ENCODE measurements at places on chromosomes 7 and 10.

DNA sequence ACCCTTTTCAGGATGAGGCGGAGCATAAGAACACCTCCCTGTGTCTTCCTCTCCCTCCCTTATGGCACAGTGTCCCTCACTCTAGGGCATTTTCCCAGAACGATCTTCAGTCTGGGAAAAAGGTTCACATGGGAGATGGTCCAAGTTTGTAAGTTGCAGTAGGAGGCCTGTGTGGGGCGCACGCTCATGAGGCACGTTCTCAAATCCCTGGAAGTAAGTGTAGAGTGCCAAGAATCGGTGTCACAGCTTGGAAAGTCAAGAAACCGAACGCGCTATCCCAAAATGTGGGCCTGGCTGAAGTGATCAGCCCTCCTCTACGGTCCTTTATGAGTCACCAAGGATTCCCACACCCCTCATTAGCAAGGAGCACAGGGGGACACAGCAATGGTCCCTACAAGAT is 23.9 kb upstream of the SMARCD3 start:
- H3K4me3 ChIP-seq: no peak overlapping the region
- no peaks in the 10 kb centered on the region for H3K36me3 ChIP-seq
- H3K4me1 ChIP-seq: peaks cover 14% of the 10 kb centered on the region
- DNase-seq: no peak

GRCh38 chr7:105047932-105048331 is 33.9 kb downstream of the KMT2E start:
- no peak for DNase-seq
- peaks cover 83% of the 10 kb centered on the region for H3K36me3 ChIP-seq

DNA sequence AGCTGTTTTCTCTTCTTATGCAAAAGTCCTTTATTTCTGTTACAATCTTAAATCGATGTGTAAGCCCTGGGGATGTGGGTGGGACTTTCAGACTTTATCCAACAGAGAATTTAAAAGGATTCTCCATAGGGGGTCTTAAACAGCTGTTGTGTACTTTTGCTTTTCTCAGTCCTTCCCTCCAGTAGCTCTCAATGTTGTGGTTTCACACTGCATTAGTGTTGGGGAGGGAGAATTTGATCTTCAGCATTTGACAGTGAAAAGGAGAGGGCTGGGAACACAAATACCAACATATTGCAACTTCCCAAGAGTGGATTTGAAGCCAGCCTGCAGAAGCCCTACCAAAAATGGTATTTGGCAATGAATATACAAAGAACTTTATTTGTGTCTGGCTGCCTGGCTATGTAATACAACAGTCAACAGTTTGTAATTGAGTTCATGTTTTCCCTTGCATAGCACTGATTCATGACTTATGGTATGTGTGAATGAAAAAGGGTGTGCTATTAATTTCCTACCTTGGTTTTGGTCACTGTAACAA is 80.1 kb upstream of the CAPZA2 start:
- peak overlapping the region; percentile 76 for H3K27ac ChIP-seq
- no peak overlapping the region for H3K4me3 ChIP-seq
- H3K27me3 ChIP-seq: no peaks in the 10 kb centered on the region
- DNase-seq: no peak

- no peaks in the 10 kb centered on the region for H3K27me3 ChIP-seq
- H3K36me3 ChIP-seq: peaks cover 22% of the 10 kb centered on the region
- H3K4me1 ChIP-seq: peaks cover 65% of the 10 kb centered on the region
- H3K4me3 ChIP-seq: peak overlapping the region; percentile 30
- peak; percentile 63 for DNase-seq
- peak overlapping the region; percentile 82 for H3K27ac ChIP-seq
Measured at GRCh38 chr10:125146791-125147579, 13.4 kb downstream of the CTBP2 start.

DNA sequence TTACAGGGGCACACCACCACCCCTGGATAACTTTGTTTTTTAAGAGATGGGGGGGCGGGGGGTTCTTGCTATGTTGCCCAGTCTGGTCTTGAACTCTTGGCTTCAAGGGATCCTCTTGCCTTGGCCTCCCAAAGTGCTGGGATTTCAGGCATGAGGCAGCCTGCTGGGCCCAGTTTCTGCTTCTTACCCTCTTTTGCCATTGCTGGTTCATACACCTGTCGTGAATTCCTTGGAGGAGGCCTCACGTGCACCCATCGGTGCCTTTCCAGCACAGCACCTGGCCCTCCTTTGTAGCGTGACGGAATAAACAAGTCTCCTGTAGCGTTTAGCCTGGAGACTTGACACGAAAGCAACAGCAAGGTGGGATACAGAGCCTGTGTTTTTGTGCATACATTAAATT is 75.5 kb downstream of the CARD11 start:
- H3K27me3 ChIP-seq: no peaks in the 10 kb centered on the region
- no peak overlapping the region for H3K27ac ChIP-seq
- H3K4me1 ChIP-seq: no peaks in the 10 kb centered on the region
- H3K36me3 ChIP-seq: no peaks in the 10 kb centered on the region
- DNase-seq: no peak
- no peak overlapping the region for H3K4me3 ChIP-seq

DNA sequence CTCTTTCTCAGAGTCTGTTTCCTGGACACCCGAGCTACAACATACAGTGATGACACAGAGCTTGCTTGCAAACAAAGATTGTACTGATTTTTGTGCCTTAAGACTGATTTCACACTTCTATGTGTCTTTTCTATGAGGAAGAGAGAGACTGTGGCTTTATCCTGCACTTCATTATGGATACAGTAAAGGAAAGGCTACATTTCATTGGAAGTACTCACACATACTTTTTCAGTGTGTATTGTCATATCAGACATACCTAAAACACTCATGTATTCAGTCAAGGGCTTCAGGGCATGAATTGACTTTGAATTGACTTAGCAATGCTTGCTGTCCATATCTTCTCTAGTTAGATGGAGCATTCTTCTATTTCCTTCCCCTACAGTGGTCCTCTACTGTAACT is 135.5 kb upstream of the IMMP2L start:
- H3K4me1 ChIP-seq: no peaks in the 10 kb centered on the region
- no peak for DNase-seq
- no peaks in the 10 kb centered on the region for H3K36me3 ChIP-seq
- no peak overlapping the region for H3K4me3 ChIP-seq

DNA sequence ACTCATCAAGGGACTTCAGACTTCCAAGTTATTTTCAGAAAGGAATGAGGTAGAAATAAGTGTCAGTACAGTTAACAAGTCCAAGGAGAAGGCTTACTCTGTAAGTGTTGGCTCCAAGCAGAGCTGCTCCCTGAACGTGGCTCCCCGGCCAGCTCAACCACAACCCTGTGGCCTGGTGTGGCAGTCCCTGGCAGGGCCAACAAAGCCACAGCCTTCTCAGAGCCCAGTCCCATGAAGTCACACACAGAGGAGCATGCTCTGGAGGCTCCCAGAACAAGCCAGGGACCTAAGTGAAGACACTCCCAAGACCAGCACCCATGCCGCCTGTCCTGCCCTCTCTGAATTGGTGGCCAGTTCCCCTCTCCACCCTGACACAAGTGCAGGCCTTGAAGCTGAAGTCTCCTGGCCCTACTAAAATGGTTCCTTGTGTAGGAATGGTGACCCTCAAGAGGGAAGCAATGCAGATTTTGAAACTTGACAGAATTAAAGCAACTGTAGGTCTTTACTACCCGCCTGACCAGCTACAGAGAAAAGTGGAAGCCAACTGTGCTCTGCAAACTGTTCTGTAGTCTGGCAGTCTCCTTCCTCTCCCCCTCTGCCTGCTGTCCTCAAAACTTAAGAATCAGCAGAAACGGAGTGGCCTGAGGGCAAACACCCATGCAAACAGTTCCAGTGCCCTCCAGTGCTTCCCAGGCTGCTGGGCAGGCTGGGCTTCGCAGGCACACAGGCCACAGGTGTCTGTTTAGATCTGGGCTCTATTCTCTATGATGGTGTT is 51.1 kb downstream of the NOD1 start:
- H3K27ac ChIP-seq: no peak overlapping the region
- peaks cover 2% of the 10 kb centered on the region for H3K4me1 ChIP-seq
- no peak for DNase-seq
- no peak overlapping the region for H3K4me3 ChIP-seq
- H3K36me3 ChIP-seq: peaks cover 86% of the 10 kb centered on the region

GRCh38 chr7:139718141-139718540 is 59.7 kb downstream of the HIPK2 start:
- H3K27me3 ChIP-seq: no peaks in the 10 kb centered on the region
- H3K36me3 ChIP-seq: peaks cover 38% of the 10 kb centered on the region
- H3K27ac ChIP-seq: no peak overlapping the region
- peaks cover 26% of the 10 kb centered on the region for H3K4me1 ChIP-seq

- no peak for DNase-seq
- H3K4me3 ChIP-seq: no peak overlapping the region
- H3K4me1 ChIP-seq: no peaks in the 10 kb centered on the region
- H3K27ac ChIP-seq: no peak overlapping the region
Measured at GRCh38 chr7:85342781-85343180, 155.9 kb upstream of the SEMA3D start.

DNA sequence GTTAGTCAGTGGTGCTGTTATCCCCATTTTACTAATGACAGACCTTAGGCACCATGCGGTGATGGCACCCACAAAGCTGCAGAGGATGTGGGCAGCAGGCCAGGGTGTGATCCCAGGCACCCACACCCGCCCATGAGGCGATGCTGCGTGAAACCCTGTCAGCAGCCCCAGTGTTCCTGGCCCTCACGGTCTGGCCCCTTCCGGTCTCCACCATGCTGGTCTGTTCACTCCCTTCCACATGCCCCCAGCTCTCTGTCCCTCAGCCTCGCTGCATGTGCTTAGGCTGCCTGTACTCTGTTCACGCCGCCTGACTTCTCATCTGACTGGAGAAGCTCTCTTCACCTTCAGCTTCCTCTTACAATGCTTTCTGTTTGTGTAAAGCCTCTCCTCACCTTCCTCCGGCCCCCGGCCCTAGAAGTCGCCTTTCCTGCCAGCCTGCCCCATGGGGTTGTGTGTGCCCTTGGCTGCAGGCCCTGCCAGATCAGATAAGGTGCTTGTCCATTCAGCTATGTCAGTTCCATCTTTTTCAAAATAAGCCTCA is 17.6 kb upstream of the ORAI2 start:
- peaks cover 85% of the 10 kb centered on the region for H3K36me3 ChIP-seq
- DNase-seq: no peak
- no peak overlapping the region for H3K4me3 ChIP-seq
- no peak overlapping the region for H3K27ac ChIP-seq

- no peaks in the 10 kb centered on the region for H3K4me1 ChIP-seq
- H3K4me3 ChIP-seq: no peak overlapping the region
- DNase-seq: no peak
Measured at GRCh38 chr7:9242636-9243035, 809.2 kb downstream of the NXPH1 start.

DNA sequence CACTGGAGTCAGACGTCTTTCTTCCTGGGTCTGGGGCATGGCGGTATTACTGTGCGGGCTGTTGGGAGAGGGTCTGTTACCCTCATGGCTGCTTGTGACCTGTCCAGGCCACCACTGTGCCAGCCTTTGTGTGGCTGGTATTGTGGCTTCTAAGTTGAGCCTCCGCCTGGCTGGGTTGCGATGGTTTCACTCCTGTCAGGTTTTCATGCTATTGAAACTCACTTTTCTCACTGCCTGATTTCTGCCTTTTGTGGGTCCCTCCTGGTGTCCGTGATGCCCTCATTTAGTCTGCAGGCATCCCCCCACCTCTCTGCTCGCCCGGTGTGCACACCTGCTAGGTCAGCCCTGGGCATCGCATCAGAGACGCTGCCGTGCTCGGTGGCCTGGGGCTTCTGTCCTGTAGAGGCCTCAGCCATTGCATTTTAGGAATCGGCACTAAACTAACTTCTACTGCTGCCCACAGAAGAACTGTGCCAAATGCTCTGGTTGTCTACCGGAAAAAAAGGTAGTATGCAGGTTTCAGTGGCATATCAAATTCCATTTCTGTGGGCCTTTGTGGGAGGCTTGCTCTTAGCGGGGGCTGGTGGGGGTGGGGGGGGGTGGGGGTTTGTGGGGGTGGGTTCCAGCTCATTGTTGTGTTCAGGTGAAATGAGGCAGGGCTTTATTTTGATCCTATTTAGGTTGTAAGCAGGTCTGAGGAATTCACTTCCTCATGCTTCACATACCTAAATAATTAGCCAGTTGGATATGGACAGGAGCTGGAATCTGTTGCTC is 64.3 kb downstream of the MGMT start:
- H3K36me3 ChIP-seq: peaks cover 6% of the 10 kb centered on the region
- H3K27ac ChIP-seq: peak overlapping the region; percentile 88
- peaks cover 26% of the 10 kb centered on the region for H3K4me1 ChIP-seq
- H3K4me3 ChIP-seq: no peak overlapping the region

GRCh38 chr7:158840604-158841003 is 11.3 kb upstream of the ESYT2 start:
- H3K27me3 ChIP-seq: no peaks in the 10 kb centered on the region
- peaks cover 3% of the 10 kb centered on the region for H3K4me1 ChIP-seq
- no peak overlapping the region for H3K27ac ChIP-seq
- no peak overlapping the region for H3K4me3 ChIP-seq

- H3K36me3 ChIP-seq: peaks cover 71% of the 10 kb centered on the region
- no peak overlapping the region for H3K27ac ChIP-seq
- no peak for DNase-seq
- H3K4me3 ChIP-seq: no peak overlapping the region
Measured at GRCh38 chr10:851901-852300, 79.6 kb downstream of the LARP4B start.

GRCh38 chr7:1555813-1556543 is at the start of gene TMEM184A:
TMEM184A (minus strand) TSS chr7:1556205; CDS start chr7:1555484, 721 bp downstream.
- peak within 1 kb of the TSS; percentile 58 for H3K27ac ChIP-seq
- peaks cover 38% of the 10 kb centered on the region for H3K4me1 ChIP-seq
- H3K4me3 ChIP-seq: no peak within 1 kb of the TSS
- H3K36me3 ChIP-seq: peaks cover 5% of the 10 kb centered on the region

- H3K4me1 ChIP-seq: no peaks in the 10 kb centered on the region
- H3K36me3 ChIP-seq: no peaks in the 10 kb centered on the region
- no peak for DNase-seq
- no peaks in the 10 kb centered on the region for H3K27me3 ChIP-seq
- H3K4me3 ChIP-seq: no peak overlapping the region
- no peak overlapping the region for H3K27ac ChIP-seq
Measured at GRCh38 chr7:140425718-140426117, 21.9 kb downstream of the RAB19 start.

DNA sequence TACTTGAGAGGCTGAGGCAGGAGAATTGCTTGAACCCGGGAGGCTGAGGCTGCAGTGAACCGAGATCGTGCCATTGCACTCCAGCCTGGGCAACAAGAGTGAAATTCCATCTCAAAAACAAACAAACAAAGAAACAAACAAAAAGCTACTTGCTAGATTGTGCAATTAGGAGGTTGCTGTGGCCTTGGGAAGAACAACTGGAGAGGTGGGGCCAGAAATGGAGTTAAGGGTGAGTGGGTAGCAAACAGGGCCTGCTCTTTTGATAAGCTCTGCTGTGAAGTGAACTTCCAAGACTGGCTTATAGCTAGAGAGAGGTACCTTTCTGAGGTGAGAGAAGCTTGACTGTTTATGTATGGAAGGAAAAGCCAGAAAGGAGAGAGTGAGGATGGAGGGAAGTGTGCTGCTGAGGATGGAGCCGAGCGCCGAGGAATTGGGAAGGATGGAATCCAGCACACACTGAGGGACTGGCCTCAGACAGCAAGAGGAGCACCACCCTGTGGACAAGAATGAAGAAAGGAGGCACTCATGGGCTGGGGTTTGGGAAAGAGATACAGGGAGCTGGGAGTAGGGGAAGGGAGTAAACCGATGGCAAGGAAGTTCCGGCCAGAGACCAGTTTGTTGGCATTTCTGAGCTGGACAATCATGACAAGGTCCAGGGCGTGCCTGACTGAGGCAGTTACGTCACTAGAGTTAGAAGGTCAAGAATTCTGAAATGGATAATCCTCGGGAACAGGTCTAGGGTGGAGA is 7.0 kb upstream of the RPEL1 start:
- H3K4me1 ChIP-seq: peaks cover 8% of the 10 kb centered on the region
- no peak overlapping the region for H3K4me3 ChIP-seq
- peak; percentile 49 for DNase-seq
- no peak overlapping the region for H3K27ac ChIP-seq
- H3K27me3 ChIP-seq: no peaks in the 10 kb centered on the region
